ENCODE measurements at places on chromosomes 1 and 21. TPM values are rescaled to one million over a fixed set of nuclear protein-coding genes. Genes with fewer than 3 reads are reported as not detected.
A peak's percentile ranks its signal among the peaks of the same experiment; 100 is the strongest.

- H3K36me3 ChIP-seq = no peaks in the 10 kb centered on the region
- no peaks in the 10 kb centered on the region for H3K27me3 ChIP-seq
- no peak overlapping the region for H3K27ac ChIP-seq
Observed at GRCh38 chr1:168110896-168111545, 25.7 kb downstream of the GPR161 start.

- H3K27ac ChIP-seq = no peak overlapping the region
- no peak for DNase-seq
- H3K4me1 ChIP-seq = peaks cover 47% of the 10 kb centered on the region
- no peaks in the 10 kb centered on the region for H3K27me3 ChIP-seq
- H3K4me3 ChIP-seq = no peak overlapping the region
Observed at GRCh38 chr1:13784971-13785370, 85.0 kb downstream of the PRDM2 start.

- H3K27ac ChIP-seq = peak within 1 kb of the TSS; percentile 64
- no peaks in the 10 kb centered on the region for H3K27me3 ChIP-seq
- H3K4me1 ChIP-seq = peaks cover 28% of the 10 kb centered on the region
- peak within 1 kb of the TSS; percentile 39 for H3K4me3 ChIP-seq
- H3K36me3 ChIP-seq = no peaks in the 10 kb centered on the region
Observed at GRCh38 chr1:78619803-78620579, at the start of gene IFI44L. Gene IFI44L (plus strand): TSS chr1:78620448. CDS start chr1:78627916, 7,468 bp downstream.

DNA sequence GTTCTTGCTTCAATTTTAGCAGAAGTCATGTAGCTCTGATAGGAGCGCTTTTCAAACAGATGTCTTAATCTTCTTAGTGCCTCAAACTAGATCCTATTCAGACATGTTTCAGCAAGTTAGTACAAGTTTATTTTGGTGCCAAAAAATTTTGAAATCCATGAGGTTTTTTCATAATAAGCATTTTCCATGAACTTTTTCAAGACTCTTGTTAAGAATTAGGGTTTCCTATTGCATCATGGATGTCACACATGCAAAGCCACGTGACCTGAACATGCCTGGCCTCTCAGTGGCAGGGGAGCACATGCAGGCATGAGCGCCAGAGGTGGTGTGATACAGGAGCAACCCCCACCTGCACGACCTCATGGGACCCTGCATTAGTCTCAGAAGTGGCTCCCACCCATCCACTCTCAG, 67.6 kb downstream of the POFUT2 start:
- H3K36me3 ChIP-seq = peaks cover 21% of the 10 kb centered on the region
- H3K27me3 ChIP-seq = peaks cover 3% of the 10 kb centered on the region
- no peak for DNase-seq
- H3K4me3 ChIP-seq = no peak overlapping the region
- H3K4me1 ChIP-seq = no peaks in the 10 kb centered on the region
- H3K27ac ChIP-seq = no peak overlapping the region

DNA sequence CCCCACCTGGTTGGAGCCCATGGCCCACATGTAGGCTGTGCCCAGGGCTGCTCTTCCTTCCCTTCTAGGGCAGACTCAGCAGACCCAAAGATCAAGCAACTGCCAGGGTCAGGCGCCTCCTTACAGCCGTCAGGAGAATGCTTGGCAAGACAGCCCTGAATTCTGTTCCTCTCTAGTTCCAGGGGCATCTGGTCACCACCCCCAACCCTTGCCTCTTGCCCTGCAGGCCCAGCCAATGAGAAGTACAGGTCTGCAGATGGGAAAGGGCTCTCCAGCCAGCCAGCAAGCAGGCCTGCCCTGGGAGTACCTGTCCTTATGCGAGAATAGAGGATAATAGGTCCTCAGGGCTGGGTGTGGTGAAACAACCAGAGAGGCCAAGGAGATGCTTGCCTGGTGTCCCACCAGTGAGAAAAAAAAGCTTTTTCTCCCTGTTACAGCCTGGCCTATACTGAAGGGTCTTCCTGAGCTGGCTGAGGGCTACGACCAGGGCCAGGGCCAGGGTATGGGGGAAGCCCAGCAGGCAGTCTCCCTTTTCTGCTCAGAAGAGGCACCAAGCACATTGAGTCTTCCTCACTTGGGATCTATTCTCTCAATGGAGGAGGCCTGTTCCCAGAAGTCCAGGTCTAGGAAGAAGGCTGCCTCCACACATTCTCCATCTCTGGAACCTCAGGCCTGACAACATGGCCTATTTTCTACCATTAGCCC, 31.4 kb downstream of the NAV1 start:
- H3K27me3 ChIP-seq = no peaks in the 10 kb centered on the region
- no peak for DNase-seq
- peaks cover 13% of the 10 kb centered on the region for H3K4me1 ChIP-seq
- H3K4me3 ChIP-seq = no peak overlapping the region
- peak overlapping the region; percentile 70 for H3K27ac ChIP-seq

DNA sequence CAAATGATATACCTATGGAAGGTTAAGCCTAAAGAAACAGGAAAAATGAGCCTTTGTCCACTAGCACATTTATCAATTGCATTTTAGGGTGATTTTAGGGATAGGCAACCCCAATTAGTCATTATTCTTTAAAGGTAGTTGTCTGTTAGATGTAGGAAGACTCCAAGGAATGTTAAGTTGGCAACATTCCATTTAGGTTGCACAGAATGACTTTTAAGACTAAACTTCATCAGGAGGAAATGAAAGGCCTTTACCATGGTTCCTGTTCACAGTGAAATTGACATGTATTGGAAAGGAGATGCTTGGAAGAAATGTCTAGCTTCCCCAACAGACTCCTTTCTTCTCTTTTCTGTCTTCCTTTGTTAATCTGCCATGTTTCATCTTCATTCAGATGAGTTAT, 1.6 kb upstream of the APOBEC4 start:
- H3K27ac ChIP-seq = no peak overlapping the region
- H3K27me3 ChIP-seq = no peaks in the 10 kb centered on the region
- H3K4me3 ChIP-seq = no peak overlapping the region
- peaks cover 44% of the 10 kb centered on the region for H3K4me1 ChIP-seq
- H3K36me3 ChIP-seq = no peaks in the 10 kb centered on the region
- no peak for DNase-seq

- H3K36me3 ChIP-seq = no peaks in the 10 kb centered on the region
- no peak overlapping the region for H3K27ac ChIP-seq
- no peak overlapping the region for H3K4me3 ChIP-seq
- H3K4me1 ChIP-seq = peaks cover 53% of the 10 kb centered on the region
Observed at GRCh38 chr1:197914510-197914909, 2.7 kb upstream of the LHX9 start.

VPS45 gene
- total RNA-seq = 47.3 TPM

NBPF6 gene
- not detected for total RNA-seq

COL24A1 gene
- total RNA-seq = 2.4 TPM

RO60 gene
- total RNA-seq = 34.2 TPM

AGTRAP gene
- total RNA-seq = 33.3 TPM

Measured in stomach (tissue), 19 donors.